ENCODE measurements at places on chromosomes 1 and 21. TPM values are rescaled to one million over a fixed set of nuclear protein-coding genes. Genes with fewer than 3 reads are reported as not detected.

HSPA6 gene
- total RNA-seq = 7.1 TPM

CD53 gene
- total RNA-seq = not detected

SEMA4A gene
- total RNA-seq = 0.37 TPM

GNG4 gene
- total RNA-seq = 15.4 TPM

LPAR3 gene
- 0.20 TPM for total RNA-seq

HSPA13 gene
- total RNA-seq = 18.4 TPM

RYR2 gene
- 0.03 TPM for total RNA-seq

FCGR1A gene
- total RNA-seq = not detected

ALX3 gene
- not detected for total RNA-seq

GBP5 gene
- not detected for total RNA-seq

C1orf94 gene
- total RNA-seq = 0.06 TPM

SMCP gene
- total RNA-seq = not detected

TCP10L gene
- 0.80 TPM for total RNA-seq

KRTAP8-1 gene
- not detected for total RNA-seq

CSRP1 gene
- 380 TPM for total RNA-seq

Data from A549 treated with AZD2906 at 1 μM for 4 hours (cell line).